ENCODE measurements at places on chromosomes 3 and 15. TPM values are rescaled to one million over a fixed set of nuclear protein-coding genes. Genes with fewer than 3 reads are reported as not detected.

The TMOD2 gene
- total RNA-seq, result 2.0 TPM

The GREM1 gene
- 4.9 TPM for total RNA-seq

The NEK10 gene
- total RNA-seq, result 0.59 TPM

The SERINC4 gene
- total RNA-seq, result 0.08 TPM

The PLSCR2 gene
- total RNA-seq, result not detected

The DOCK3 gene
- total RNA-seq, result 0.36 TPM

The ARL13B gene
- total RNA-seq, result 9.9 TPM

The CSPG5 gene
- 0.84 TPM for total RNA-seq

The HYAL3 gene
- 8.9 TPM for total RNA-seq

The KLHL6 gene
- not detected for total RNA-seq

The MOBP gene
- not detected for total RNA-seq

The ZDHHC23 gene
- 3.8 TPM for total RNA-seq

The AHSG gene
- total RNA-seq, result 0.13 TPM

The KCNMB3 gene
- 1.7 TPM for total RNA-seq

The IGF1R gene
- 38.2 TPM for total RNA-seq

The CHRM5 gene
- 0.02 TPM for total RNA-seq

The GOLGA8G gene
- not detected for total RNA-seq

The PLA1A gene
- 0.25 TPM for total RNA-seq

The CHL1 gene
- not detected for total RNA-seq

The SMCO1 gene
- not detected for total RNA-seq

The PARL gene
- total RNA-seq, result 66.4 TPM

The MST1 gene
- 1.9 TPM for total RNA-seq

The STARD5 gene
- 1.8 TPM for total RNA-seq

The TMEM207 gene
- not detected for total RNA-seq

The DNAH1 gene
- 0.78 TPM for total RNA-seq

The NIT2 gene
- 89.8 TPM for total RNA-seq

The GXYLT2 gene
- total RNA-seq, result 1.1 TPM

The TGM5 gene
- not detected for total RNA-seq
